Suppressor macrophage treated with lipopolysaccharide for 4 hours (primary cell): ENCODE measurements at places on chromosomes 1 and 21.

DNA sequence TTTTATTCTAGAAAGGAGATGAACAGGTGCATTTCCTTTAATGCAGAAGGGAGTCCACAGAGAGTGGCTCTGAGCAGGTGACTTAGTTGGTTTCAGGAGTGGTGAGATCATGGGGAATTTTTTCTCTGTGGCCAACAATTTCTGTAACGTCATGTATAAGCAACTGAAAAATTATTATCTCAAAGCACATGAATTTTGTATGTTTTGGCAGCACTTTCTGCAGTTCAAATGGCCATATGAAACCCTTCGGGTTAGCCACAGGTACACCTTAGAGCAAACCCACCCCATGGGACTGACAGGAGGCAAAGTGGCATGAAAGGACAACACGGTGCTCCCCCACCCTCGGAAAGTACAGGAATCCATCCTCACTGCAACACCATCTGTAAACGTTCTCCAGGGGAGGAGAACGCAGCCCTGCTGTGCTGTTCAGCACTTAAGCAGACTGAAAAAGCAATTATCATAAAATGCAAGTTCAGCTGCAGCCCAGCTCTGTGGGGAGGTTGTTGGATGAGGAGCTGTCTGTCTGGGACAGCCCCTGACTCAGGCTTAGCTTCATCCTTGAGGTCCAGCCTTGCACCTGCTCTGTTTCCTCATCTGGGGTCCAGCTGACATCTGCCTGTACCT is 55.8 kb upstream of the CLDN14 start:
- no peak for DNase-seq

GRCh38 chr1:232452736-232453440 is 177.0 kb downstream of the SIPA1L2 start:
- DNase-seq = peak; percentile 52

GRCh38 chr1:166920561-166921475 is 44.8 kb upstream of the TADA1 start:
- peak; percentile 14 for DNase-seq

GRCh38 chr1:30762930-30763650 is 5.5 kb upstream of the LAPTM5 start:
- DNase-seq = no peak

- no peak for DNase-seq
These were observed 48.5 kb downstream of the EVI5 start for GRCh38 chr1:92736395-92736794.

DNA sequence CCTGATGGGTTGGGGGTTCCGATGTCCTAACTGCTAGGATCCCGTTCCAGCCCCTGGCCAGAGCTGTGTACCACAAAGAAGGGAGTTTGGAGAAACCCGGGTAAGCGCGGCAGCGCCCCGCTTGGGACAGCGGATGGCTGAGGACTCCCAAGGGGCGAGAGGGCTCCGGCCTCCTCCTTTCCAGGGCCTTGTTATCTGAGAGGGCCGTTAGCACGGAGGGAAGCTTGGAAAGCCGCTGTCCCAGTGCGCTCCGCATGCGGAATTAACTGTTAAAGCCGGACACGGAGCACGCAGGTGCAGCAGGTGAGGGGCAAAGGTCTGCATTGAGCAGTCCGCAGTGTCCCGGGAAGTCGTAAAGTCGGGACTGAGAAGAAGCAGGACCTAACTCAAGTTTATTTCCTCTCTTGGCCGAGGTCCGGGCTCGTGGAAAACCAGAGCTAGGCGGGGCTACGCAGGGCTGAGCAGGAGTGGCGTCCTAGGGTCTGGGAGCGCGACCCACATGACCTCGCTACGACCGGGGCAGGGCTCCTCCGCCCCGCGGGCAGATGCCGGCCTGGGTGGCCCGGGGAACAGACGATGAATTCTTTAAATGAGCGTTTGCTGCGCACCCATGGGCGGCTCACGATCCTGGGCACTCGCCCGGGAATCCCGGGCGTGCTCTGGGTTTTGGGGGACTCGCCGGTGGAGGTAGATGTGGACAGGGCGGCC is 4.5 kb downstream of the LHX4 start:
- no peak for DNase-seq
